AG09319 (cell line): ENCODE measurements at places on chromosomes 11 and 22.

GRCh38 chr11:117705866-117706265, 91.2 kb downstream of the DSCAML1 start:
- no peak for DNase-seq

DNA sequence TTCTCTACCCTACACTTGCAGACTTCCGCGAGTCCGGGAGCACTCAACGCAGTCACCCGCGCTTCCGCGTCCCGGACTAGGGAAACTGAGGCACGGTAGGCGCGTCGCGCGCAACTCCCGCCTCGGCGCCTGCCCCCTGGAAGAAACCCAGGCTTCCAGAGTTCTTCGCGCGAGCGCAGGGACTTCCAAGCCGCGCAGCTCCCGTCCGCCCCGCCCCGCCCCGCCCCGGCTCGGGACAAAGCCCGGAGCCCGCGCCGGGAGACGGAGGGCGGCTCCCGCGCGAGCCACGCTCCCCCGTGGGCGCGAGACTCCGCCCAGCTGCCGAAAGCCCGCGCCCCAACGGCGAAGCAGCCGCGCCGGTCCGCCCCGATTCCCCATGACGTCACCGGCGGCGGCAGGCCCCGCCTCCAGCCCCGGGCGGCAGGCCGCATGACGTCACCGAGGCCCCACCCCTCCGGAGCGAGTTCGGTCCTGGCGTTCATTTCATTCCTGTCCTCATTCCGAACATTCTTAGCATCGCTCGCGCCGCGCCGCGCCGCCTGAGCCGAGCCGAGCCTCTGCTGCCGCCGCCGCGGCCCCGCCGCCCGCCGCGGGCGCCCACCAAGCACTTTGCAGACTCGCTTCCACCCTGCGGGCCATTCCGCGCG, at the start of gene TEAD1:
Gene TEAD1, plus strand, starts transcription at position 498 of the 647 bp plus-strand sequence.
- peak; percentile 93 for DNase-seq

GRCh38 chr22:46764140-46764680, 1.8 kb downstream of the TBC1D22A start:
- no peak for DNase-seq

- no peak for DNase-seq
Observed at GRCh38 chr11:13479688-13480087, 16.1 kb downstream of the PTH start.

DNA sequence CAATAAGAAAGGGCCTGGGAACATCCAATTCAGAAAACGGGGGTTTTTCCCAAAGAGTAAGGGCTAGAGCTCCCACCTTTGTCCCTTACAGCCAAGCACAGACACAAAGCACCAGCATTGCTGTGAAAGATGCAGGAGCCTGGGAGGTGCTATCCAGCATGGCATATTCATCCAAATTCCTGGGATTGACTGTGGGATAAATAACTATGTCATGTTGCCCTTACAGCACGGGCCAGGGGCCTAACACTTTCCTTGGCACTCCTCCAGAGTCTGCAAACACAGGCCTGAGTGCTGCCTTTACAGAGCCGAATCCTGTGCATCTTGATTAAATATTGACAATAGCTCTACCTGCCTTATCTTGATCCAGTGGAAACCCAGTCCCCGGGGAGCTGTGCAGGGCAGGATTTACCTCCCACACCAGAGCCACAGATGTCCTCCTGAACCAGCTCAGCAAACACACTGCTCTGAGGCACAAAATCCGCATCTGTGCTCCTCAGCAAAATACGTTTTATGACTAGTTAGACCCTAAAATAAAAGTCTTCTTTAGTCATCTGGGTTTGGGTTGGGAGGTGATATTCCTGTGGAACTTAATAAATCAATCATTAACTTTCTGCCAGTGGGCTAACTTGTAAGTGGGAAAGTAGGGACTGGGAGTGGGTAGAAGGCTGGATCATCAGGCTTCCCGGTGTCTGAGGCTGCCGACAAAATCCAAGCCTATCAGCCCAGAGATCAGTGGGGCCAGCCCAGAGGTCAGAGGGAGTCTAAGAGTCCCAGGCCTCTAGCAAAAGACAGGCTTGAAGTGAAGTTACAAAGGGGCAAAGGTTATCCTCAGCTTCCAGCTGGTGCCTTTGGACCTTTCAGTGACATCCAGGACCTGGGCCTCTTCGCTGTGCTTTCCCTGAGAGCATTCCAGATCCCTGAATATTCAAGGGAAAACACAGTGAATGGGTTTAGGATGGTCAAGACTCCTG, 36.5 kb downstream of the POU2AF3 start:
- no peak for DNase-seq

DNA sequence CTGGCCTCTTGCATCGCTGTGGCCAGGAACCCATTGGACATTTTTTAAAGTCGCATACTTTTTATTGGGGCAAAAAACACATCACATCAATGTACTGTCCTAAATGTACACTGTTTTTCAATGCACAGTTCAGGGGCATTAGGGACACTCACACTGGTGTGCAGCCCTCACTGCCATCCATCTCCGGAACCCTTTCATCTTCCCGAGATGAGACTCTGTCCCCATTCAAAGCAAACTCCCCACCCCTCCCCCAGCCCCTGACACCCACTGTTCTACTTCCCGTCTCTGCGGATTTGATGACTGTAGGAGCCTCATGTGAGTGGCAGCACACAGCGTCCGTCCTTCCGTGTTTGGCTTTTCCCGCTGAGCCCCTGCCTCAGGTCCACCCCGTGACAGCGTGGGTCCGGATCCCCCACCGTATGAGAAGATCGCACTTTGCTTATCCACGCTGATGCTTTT, 41.8 kb upstream of the TH start:
- DNase-seq = no peak

DNA sequence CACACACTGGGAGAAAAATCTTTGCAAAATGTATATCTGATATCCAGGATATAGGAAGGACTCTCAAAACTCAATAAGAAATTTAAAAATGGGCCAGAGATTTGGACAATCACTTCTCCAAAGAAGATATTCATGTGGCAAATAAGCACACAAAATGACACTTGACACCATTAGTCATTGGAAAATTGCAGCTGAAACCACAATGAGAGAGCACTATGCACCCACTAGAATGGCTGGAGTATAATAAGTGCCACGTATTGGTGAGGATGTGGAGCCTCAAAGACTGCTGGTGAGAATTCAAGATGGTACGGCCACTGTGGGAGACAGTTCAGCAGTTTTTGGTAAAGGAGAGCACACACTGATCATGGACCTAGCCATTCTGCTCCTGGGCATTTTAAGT, 12.8 kb upstream of the OSBPL5 start:
- no peak for DNase-seq

- no peak for DNase-seq
Observed at GRCh38 chr22:44925465-44926123, 84.2 kb downstream of the PHF21B start.

- no peak for DNase-seq
Observed at GRCh38 chr11:123480290-123480815, 50.3 kb downstream of the GRAMD1B start.

GRCh38 chr11:14029971-14030920, 67.7 kb downstream of the SPON1 start:
- DNase-seq = peak; percentile 40

DNA sequence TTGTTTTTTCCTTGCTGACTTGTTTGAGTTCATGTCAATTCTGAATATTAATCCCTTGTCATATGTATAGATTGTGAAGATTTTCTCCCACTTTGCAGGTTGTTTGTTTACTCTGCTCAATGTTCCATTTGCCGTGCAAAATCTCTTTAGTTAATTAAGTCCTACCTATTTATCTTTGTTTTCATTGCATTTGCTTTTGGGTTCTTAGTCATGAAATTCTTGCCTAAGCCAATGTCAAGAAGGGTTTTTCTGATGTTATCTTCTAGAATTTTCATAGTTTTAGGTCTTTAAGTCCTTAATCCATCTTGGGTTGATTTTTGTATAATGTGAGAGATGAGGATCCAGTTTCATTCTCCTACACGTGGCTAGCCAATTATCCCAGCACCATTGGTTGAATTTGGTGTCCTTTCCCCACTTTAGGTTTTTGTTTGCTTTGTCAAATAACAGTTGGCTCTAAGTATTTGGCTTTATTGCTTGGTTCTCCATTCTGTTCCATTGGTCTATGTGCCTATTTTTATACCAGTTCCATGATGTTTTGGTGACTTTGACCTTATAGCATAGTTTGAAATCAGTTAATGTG, 163.1 kb upstream of the PGR start:
- DNase-seq = no peak
